Mammary epithelial cell (primary cell): ENCODE measurements at places on chromosomes 5 and 9. TPM values are rescaled to one million over a fixed set of nuclear protein-coding genes. Genes with fewer than 3 reads are reported as not detected.

DNA sequence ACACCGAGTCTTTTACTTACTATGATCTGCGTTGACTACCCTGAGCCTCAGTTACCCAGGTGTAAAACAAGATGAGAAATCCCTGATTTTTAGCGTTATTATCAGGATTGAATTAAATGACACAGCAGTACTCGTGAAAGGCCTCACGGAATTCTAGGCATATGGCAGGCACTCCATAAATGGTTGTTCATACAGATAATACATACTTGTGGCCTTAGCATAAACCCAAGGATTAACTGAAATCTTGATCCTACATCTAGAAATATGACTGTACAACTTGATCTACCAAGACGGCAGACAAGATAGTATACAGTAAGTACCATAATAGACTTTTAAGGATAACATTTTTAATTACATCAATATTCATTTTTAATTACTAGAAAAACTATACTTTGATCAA lies 409.8 kb downstream of the BNC2 start:
- DNase-seq, result no peak

Gene SREK1IP1
- polyA plus RNA-seq, result 6.9 TPM

GRCh38 chr9:79812099-79812498 lies 240.3 kb downstream of the TLE4 start:
- no peak for DNase-seq

GRCh38 chr5:10903786-10904560 lies 142.9 kb upstream of the DAP start:
- no peak for DNase-seq

- DNase-seq, result peak; percentile 19
These were observed 4.6 kb upstream of the TRAF2 start for GRCh38 chr9:136881691-136882108.

- peak; percentile 75 for DNase-seq
These were observed 2.5 kb downstream of the SH3TC2 start for GRCh38 chr5:149060325-149060724.

DNA sequence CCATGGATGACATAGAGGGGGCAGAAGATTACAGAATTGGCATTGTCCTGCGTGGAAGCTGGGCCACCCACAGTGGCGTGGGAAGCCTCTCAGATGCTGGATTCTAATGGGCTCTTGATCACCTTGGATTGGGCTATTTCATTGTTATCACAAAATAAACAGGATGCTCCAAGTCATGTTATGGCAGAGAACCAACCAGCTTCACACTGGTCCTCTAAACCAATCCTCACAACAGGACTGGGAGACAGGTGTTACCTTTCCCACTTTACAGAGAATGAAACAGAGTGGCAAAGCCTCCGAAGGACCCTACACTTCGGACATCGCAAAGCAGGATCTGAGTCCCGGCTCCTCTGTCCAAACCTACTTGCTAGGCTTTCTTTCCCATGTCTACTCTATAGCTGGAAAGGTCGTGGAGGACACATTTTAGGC lies 455 bp upstream of the SMIM3 start:
- no peak for DNase-seq

DNA sequence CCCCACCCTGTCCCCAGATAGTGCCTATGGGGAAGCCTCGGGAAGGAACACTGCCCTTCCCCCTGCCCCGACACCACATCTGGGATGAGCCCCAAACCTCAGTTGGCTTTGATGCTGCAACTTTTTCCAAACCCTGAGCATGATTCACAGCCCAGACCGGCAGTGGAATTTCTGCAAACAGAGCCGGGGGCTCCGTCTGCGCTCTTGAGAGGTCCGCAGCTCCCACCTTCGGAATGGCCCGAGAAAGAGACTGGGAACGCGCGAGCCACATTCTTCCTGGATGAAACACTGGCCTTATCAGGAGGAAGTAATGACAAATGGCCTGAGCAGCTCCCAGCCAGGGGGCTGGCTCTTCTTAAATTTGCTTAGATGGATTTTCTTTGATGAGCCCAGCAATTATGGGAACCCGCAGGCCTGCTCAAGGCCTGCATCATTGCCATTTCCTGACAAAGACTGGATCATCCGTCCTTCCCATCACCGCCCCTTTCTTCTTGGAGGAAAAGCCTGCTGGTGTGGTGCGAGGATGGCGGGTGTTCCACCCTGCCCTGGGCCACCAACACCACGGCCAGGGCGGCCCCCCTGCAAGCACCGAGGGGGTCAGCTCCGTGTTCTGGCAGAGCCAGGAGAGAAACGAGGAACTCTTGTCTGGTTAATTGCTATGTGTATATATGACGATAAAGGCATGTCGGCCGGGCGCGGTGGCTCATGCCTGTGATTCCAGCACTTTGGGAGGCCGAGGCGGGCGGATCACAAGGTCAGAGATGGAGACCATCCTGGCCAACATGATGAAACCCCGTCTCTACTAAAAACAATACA lies 38.8 kb upstream of the COL5A1 start:
- peak; percentile 69 for DNase-seq

DNA sequence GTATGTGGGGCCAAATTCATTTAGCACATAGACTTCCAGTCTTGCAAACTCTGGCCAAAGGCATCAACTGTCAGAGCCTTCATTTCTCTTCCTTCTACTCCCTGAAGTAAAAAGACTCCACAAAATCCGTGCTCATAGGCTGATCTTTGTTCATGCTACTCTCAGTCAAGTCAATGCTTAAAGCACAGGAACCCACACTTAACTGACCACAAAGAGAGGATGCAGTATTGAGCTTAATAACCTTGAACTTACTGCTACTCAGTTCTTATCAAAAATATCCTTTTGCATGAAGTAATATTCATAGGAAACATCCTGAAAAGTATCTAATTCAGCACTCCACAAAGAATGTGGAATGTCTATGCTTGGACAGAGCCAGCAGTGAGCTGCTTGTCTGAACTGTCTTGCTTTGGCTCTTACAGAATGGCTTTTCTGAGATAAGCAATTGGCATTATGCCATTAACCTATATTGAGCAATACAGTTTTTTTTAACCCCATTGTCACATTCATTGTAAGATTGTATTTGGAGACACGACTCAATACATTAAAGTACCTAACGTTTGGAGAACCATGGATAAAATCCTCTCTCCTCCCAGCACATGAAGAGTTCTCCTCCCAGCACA lies 21.7 kb downstream of the LPAR1 start:
- DNase-seq, result peak; percentile 14

DNA sequence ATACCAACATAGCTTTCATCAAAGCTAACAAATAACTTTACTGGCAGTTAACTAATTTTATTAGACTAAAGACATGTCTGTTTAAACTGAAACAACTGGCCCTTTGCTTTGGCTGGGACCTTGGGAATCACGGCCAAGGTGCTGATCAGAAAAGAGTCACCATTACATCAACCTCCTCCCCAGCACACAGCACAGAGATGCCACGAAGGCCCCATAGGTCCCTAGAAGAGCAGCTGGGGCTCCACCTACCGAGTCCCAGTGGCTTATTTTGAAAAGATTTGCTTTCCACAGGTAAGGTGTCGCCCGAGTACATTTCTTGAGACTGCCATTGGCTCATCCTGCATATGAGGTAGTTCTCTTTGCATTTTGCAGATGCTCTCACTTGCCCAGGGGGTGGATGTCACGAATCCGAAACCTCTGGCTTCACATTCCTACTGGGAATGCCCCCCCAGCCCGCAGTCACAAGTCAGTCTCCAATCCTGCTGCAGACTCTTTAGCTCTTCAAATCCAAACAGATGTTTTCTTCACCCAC lies 18.8 kb upstream of the HSD17B3 start:
- DNase-seq, result no peak

Gene SLC34A3
- not detected for polyA plus RNA-seq

DNA sequence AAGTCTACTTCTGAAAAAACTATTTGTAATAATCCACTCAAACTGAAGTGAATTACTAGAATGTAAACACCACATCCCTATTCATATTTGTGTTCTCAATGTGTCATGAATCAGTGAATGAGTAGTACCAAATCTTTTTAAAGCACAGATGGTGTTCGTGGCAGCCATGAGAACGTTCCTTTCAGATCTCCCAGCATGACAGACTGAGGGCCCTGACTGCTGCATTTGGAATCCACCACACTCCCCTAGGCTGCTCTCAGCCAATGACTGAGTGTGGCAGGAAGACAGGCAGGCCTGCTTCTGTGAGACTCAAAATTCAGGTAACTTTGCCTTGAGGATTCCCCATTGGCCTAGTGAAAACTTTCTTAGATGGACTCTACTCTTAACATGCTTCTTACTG lies 10.9 kb upstream of the JMY start:
- no peak for DNase-seq

- no peak for DNase-seq
These were observed 128.7 kb downstream of the SLC12A2 start for GRCh38 chr5:128212191-128212806.

- DNase-seq, result no peak
These were observed 27.3 kb downstream of the LURAP1L start for GRCh38 chr9:12802093-12802492.

Gene C9orf50
- not detected for polyA plus RNA-seq

DNA sequence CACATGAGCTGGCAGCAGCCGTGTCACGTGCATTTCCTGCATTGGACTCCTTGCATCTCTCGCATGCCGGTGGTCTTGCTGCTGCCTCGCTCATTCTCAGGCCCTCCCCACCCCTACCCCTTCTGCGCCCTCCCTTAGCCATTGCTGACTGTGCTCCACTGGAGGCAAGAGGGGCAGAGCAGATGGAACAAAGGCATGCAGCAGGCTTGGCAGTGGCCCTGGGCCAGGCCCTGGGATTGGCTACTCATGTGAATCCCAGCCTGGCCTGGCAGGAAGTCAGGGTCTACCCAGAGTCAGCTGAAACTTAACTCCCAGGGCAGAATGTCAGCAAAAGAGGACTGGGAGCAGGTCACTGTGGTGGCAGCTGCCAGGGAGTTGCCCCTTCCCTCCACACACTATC lies 62.3 kb downstream of the TSTD2 start:
- DNase-seq, result no peak

DNA sequence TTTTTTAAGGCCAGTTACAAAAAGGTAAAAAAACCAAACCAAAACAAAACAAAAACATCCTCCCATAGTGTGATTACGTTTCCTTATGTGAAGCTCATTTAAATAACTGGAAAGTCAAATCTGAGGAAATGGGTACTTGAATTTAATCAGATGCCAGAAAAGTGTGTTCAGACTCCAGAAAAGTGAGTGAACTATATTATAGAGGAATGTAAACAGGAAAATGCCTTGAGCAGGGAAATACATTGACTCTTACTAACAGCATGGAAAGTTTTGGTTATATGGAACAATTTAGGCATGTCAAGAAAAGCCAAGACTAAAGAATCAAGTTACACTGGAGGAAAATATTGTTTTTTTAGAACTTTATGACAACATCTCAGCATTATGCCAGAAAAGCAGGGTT lies 37.8 kb upstream of the RNF20 start:
- no peak for DNase-seq

- no peak for DNase-seq
These were observed 108.2 kb upstream of the MPDZ start for GRCh38 chr9:13387734-13388067.

DNA sequence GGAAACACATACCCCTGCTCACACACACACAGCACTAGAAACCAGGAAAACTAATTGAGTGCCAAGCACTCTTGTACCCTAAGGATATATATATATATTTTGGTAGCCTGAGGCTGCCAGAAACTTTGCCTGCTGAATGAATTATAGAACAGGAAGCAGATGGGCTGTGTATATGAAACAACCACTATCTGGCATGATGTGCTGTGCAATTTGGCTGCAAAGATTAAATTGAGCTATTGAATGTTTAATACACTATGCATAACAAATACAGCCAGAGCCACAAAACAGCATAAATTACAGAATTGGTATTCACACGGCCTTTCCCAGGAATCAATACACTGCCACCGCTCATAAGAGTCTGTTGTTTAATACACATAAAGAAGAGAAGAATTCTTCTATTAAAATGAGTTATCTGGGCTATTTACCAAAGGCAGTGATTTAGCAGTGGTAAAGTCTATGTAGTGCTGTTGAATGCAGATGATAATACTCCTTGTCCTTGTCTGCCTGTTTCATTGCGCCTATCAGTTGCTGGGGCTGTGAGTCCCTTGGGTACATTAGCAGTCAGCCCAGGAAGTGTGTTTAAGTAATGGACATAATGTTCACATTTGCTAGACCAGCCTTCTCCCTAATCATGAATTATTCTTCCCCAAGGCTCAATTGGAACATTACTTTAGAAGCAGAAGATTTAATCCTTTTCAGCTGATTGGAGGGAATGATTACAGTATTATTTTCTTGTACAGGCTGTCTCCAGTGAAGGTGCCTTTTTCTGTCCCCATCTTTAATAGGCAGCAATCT lies 294.3 kb downstream of the TLE1 start:
- no peak for DNase-seq

Gene ENTREP1
- 1.3 TPM for polyA plus RNA-seq

DNA sequence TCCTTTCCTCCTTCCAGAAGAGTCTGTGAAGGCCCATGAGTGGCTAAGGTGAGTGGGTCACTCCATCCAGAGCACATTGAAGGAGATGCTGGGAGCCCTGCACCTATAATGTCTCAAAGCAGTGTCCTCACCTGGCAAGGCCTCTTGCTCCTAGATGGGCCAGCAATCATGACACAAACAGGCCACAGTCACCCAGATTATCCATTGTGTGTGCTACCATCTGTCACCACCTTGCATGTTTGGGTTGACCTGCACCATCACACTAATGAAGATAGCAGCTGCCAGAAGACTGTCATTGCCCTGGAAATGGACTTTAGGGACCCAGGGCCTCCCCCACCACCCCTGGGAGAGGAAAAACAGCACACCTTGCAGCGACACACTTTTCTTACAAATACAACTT lies 69.6 kb downstream of the GABBR2 start:
- DNase-seq, result no peak

GRCh38 chr5:66884564-66885243 lies 288.5 kb downstream of the MAST4 start:
- DNase-seq, result no peak

DNA sequence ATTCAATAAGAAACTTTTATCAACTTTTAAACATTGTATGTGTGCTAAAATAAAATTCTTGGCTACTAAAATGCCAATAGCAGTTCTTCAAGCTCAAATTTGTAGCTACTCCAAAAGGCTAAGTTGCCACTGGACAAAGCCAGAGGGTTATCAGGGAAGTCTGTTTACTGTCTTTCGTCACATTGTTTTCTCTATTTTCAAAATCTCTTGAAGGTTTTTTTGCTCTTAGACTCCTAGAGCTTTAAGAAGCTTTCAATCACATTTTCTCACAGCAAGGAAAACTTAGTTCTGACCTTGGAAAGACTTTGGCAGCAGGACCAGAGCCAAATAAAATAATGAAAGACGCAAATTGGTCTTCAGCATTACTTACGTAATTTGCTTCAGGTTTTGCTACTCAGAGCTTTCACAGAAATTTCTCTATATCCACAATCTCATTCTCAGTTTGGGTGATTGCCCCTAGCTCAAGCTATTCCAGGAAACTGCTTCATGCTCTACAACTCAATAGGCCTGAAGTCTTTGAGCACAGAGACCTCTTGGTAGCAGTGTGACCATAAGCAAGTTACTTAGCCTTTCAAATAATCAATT lies 257.7 kb downstream of the GABRG2 start:
- DNase-seq, result no peak

DNA sequence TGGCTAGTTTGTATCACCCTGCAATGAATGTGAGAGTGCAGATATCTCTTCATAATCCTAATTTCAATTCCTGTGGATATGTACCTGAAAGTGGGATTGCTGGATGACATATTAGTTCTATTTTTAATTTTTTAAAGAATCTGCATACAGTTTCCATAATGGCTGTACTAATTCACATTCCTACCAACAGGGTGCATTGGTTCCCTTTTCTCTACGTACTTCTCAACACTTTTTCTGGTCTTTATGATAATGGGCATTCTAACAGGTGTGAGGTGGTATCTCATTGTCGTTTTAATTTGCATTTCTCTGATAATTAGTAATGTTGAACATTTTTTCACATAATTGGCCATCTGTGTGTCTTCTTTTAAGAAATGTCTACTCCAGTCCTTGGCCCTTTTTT lies 927.5 kb downstream of the DTWD2 start:
- DNase-seq, result no peak
